ENCODE measurements at places on chromosomes 4 and X. TPM values are rescaled to one million over a fixed set of nuclear protein-coding genes. Genes with fewer than 3 reads are reported as not detected.

DNA sequence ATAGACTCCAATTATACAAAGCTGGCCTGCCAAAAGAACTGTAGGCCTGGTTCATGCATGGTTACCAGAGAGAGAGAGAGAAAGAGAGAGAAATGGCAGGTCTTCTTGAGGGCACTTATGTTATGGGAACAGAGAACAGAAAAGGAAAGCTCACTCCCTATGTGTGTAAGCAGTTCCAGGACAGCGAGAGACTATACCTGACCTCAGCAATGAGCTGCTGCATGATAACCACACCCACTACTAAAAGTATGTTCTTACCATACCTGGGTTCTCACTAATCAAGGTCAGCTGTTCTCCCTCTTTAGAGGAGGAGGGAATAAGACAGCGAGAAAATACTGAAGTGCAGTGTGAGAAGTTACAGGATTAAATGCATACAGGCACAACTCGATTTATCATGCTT, 583.3 kb downstream of the GBA3 start:
- H3K4me3 ChIP-seq: no peak overlapping the region
- no peak for DNase-seq
- no peaks in the 10 kb centered on the region for H3K36me3 ChIP-seq
- no peaks in the 10 kb centered on the region for H3K4me1 ChIP-seq
- no peak overlapping the region for H3K27ac ChIP-seq

DNA sequence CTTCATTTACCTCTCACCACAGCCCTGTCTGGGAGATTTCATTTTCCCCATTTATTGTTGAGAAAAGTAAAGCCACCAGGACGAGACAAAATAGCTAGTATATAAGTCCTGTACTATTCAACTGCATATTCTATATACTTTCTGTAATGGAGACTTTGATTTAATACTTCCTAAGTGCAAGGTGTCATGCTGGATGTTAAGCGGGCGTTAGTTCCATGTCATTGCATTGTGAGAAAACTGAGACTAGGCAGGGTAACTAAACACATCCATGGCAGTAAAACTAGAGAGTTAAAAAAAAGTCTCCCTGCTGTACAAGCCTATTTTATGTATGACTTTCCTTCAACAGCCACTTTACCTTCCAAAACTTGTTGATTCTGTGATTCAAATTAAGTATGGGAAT, 969.6 kb downstream of the STIM2 start:
- no peak overlapping the region for H3K27ac ChIP-seq
- no peaks in the 10 kb centered on the region for H3K4me1 ChIP-seq
- no peak for DNase-seq

Gene DGKK
- total RNA-seq: not detected

DNA sequence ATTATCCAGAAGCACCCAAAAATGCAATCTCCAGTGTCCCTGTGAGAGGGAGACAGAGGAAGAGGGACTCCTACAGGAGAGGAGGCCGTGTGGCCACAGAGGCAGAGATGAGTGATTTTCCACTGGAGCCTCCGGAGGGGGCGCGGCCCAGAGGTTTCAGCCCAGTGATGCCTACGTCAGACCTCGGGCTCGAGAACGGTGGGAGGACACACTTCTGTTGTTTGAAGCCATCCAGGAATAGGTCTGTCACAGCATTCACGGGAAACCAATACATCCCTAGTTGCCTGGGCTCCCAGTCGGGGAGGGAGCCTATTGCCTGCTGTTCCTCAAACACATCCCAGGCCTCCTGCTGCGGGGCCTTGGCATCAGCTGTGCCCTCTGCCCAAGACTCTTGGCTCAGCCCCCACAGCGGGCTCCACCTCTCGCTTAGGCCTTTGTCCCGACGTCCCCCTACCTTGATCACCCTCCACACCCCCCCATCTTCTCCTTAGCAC, 39.2 kb upstream of the HMX1 start:
- no peak overlapping the region for H3K4me3 ChIP-seq
- H3K36me3 ChIP-seq: no peaks in the 10 kb centered on the region
- DNase-seq: peak; percentile 81

- H3K4me3 ChIP-seq: peak overlapping the region; percentile 60
- H3K4me1 ChIP-seq: peaks cover 13% of the 10 kb centered on the region
- no peak overlapping the region for H3K27ac ChIP-seq
- peak; percentile 34 for DNase-seq
- no peaks in the 10 kb centered on the region for H3K27me3 ChIP-seq
Measured at GRCh38 chr4:81565142-81565870, 93.6 kb upstream of the RASGEF1B start.

Gene RAB33A
- 6.2 TPM for total RNA-seq

GRCh38 chr4:87807402-87807801, 8.0 kb downstream of the IBSP start:
- H3K36me3 ChIP-seq: no peaks in the 10 kb centered on the region
- H3K27ac ChIP-seq: peak overlapping the region; percentile 12
- peak; percentile 2 for DNase-seq
- H3K27me3 ChIP-seq: no peaks in the 10 kb centered on the region
- H3K4me3 ChIP-seq: no peak overlapping the region

GRCh38 chr4:119489305-119489704, 139.3 kb downstream of the PDE5A start:
- no peak overlapping the region for H3K27ac ChIP-seq
- H3K36me3 ChIP-seq: peaks cover 8% of the 10 kb centered on the region
- H3K4me1 ChIP-seq: no peaks in the 10 kb centered on the region
- H3K27me3 ChIP-seq: no peaks in the 10 kb centered on the region
- peak; percentile 8 for DNase-seq

DNA sequence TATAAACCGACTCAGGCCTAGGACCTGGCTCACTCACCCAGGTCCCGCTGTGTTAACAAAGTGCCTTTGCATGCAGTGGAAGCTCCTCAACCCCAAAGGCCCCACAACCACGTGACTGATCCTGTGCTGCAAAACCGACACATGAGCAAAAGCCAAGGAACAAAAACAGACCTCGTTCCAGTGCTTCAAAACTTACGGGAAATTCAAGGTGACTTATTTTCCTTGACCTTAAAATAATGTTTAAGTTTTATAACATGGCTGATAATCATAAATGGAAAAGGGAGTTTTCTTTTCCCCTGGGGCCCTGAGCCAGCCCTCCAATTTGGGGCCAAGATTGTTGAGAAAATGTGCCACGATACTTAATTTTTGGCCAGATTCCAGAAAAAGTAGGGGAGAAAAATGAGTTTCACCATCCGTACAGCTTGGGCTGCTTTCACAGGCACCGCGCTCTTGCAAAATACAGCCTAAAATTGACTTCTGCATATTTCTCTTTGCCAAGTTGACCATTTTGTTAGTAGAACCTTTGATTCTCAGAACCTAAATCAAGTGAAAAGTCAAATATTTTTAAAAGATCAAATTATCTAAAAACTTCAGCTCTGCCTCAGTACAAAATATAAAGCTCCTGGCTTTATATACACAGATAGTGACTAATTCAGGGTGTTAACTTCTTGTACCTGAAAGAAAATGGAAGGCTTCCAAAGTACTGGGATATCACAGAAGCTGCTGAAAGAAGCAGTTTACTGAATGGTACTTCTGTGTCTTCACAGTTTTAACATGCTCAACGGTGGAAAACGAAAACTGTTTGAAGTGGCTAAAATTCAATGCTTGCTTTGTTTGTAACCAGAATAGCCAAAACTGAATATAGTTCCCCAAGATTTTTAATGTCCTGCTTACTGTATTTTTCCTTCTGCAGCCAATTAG, 93.8 kb downstream of the APBB2 start:
- peak overlapping the region; percentile 47 for H3K27ac ChIP-seq
- H3K36me3 ChIP-seq: no peaks in the 10 kb centered on the region
- no peaks in the 10 kb centered on the region for H3K27me3 ChIP-seq

Gene HS6ST2
- total RNA-seq: not detected

GRCh38 chr4:103422467-103423219, 224.5 kb upstream of the CENPE start:
- no peak overlapping the region for H3K27ac ChIP-seq
- no peak for DNase-seq

- DNase-seq: no peak
- no peak overlapping the region for H3K27ac ChIP-seq
- no peak overlapping the region for H3K4me3 ChIP-seq
- H3K27me3 ChIP-seq: peaks cover 12% of the 10 kb centered on the region
Measured at GRCh38 chrX:39823424-39823823, 274.3 kb downstream of the BCOR start.

Gene BEX4
- 13.0 TPM for total RNA-seq

DNA sequence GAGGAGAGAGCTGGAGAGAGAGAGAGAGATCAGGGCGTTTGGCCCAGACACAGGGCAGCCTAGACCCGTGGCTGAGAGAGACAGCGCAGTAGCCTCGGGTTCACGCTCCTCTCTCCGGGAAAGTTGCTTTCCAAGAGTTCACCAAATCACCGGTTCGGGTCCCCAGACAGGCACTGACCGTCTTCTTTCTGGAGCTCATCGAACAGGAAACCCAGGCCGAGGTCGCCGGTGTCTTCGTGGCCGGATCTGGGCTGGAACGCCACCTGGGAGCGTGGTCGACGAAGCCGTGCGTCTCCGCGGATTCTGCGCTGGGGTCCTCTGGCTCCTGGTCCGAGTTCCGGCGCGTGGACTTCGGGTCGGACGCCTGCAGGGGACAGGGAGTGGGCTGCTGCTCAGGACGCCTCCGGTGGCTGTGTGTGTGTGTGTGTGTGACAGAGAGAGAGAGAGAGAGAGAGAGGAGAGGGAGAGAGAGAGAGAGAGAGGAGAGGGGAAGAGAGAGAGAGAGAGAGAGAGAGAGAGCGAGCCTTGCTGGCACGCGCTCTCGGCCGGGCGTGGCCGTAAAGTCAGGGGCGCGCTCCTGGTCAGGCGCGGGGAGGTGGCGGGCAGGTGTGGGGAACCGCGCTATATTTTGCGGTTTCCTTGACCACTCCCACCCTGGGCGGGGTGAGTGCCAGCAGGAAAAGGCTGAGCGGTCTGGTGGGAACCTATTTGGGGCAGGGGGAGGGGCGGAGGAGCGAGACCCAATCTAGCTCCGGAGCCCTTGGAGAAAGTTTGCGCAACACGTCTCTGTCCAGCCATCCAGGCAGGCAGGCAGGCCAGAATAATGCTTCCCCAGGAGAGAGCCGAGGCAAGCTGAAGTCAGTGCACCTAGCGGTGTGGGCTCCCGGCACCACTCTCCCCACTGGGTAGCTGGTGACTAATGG, 62.1 kb downstream of the RHOXF2B start:
- H3K4me3 ChIP-seq: no peak overlapping the region
- H3K4me1 ChIP-seq: no peaks in the 10 kb centered on the region
- H3K36me3 ChIP-seq: no peaks in the 10 kb centered on the region
- no peak for DNase-seq

DNA sequence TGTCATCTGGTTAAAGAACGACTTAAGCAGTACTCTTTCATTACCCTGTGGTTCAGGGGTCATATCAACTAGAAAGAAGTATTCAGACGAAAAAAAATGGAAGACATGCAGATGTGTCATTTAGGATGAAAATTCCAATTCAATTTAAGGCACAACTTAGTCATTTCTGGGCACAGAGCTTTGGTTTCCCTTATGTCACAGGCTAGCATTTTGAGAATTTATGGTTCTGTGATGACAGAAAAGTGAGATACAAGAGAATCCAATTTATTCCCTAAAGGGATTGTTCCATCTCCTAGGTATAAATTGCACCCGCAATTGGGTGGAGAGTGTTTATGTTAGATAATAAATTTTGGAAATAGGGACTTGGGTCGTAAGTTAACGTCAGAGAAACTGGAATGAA, 306.6 kb downstream of the STK32B start:
- H3K27ac ChIP-seq: no peak overlapping the region
- no peaks in the 10 kb centered on the region for H3K4me1 ChIP-seq
- no peaks in the 10 kb centered on the region for H3K36me3 ChIP-seq
- no peak overlapping the region for H3K4me3 ChIP-seq
- DNase-seq: no peak

DNA sequence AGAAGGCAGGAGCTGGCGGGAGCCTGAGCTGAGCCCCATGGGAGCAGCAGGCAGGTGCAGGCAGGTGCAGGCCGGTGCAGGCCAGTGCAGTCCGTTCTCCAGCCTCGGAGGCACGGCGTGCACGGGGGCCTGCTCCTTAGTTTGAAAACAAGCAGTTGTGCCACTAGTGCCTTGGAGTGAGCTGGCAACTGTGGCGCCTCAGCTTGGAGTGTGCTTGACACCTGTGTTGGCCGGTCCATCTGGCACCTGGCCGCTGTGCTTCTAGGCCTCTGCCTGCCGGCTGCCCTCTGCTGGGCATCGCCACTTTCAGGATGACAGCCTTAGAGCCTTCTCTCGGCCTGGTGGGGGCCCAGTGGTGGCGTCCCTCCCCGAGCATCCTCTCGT, 47.9 kb downstream of the RGS12 start:
- peaks cover 3% of the 10 kb centered on the region for H3K36me3 ChIP-seq
- no peak overlapping the region for H3K4me3 ChIP-seq
- DNase-seq: no peak
- H3K27ac ChIP-seq: no peak overlapping the region

DNA sequence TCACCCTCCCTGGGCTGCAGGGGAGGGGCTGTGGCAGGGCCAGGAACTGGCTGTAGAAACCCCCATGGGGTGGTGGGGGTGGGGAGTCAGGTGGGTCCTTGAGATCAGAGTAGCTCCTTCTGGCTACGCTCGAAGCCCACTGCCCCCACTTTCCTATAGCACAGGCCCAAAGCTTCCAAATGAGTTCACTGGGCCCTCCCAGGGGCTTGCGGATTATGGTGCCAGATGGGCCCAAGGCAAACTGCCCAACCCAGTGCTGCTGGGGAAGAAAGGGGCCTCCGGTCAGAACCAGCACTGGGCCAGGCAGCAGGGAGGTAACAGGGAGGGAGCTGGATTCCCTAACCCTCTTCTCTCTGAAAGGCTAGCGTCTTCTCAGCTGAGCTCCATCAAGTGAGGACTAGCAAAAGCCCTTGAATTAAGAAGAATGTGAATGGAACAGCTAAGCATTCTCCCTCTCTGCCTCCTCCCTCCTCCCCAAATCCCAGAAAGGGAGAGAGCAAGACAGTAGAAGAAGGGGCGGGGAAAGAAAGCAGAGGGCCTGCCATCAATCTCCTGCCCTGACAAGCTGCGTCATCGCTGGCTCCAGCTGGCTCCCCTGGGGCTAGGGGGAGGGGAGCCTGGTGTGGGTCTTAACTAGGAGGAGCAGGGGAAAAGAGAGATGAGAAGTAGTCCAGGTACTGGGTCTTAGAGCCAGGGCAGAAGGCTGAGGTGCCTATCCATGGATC, 34.7 kb downstream of the FRMPD3 start:
- H3K27me3 ChIP-seq: peaks cover 34% of the 10 kb centered on the region
- no peak overlapping the region for H3K27ac ChIP-seq
- no peaks in the 10 kb centered on the region for H3K4me1 ChIP-seq
- H3K36me3 ChIP-seq: no peaks in the 10 kb centered on the region
- no peak overlapping the region for H3K4me3 ChIP-seq

DNA sequence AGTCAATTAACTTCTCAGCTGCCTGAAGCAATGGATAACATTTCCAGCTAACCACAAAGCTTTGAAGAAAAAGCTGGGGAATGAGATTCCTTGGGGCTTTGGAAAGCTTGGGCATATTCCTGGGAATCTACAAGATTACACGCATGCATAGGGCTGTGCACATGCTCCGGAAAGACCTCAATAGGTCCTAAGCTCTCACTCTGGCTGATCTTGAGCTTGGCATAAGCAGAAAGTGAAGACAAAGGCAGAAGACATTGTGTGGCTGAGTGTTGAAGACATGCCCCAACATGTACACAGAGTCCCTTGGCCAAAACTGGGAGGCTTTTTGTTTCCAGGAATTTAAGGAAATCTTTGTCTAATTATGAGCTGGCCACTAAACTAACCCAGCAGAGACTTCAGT, 31.2 kb downstream of the ATG4A start:
- H3K27ac ChIP-seq: no peak overlapping the region
- H3K4me3 ChIP-seq: no peak overlapping the region
- no peak for DNase-seq
- peaks cover 26% of the 10 kb centered on the region for H3K27me3 ChIP-seq
- no peaks in the 10 kb centered on the region for H3K36me3 ChIP-seq
- no peaks in the 10 kb centered on the region for H3K4me1 ChIP-seq

All from osteoblast (primary cell).